Kidney epithelial cell (primary cell): ENCODE measurements at places on chromosomes 1 and 21. TPM values are rescaled to one million over a fixed set of nuclear protein-coding genes. Genes with fewer than 3 reads are reported as not detected.

DNA sequence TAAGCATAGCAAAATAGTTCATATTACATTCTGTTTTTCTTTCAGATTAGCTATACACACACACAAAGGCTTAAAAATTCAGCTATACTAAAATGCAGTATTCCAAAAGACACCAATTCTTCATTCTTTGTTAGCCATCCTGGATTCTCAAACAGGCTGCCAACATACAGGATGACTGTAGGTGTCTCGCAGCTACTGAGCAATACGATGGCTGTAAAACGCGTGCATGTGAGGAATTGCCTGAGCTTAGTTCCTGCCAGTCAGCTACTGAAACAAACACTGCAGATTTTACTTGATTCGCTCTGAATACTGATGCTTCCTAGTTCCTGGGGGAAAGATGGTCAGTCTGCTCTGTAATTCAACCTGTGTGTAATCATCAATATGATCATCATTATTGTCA is 24.7 kb upstream of the HMGN1 start:
- no peak for DNase-seq

- DNase-seq: no peak
Observed at GRCh38 chr1:43821471-43821870, 112.1 kb upstream of the ARTN start.

DNA sequence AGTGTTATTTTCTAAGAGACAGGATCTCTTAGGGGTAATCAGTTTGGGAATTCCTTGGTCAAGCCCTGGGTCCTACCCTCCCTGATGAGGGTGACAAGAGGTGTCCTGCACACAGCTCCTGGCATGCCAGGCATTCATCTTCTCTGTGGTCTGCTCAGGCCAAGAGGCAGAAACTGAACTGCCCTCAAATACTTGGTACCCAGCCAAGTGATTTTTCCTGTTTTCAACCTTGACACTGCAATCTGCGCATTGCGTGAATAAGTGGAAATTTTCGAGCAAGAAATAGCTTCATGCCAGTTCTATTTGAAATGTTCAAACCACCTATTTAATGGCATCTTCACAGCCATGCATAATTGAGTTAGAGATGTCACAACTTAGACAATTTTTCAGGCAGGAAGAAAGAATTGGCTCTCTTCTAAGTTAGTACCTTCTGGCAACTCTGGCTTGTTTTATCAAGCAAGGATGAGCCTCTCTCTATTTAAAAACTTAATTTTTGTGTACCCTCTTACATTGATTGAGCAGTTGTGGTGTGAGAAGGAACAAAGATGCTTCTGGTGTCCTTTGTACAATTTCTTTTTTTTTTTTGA is 27.0 kb downstream of the DNM3 start:
- no peak for DNase-seq

- DNase-seq: no peak
Observed at GRCh38 chr1:181583598-181583997, 100.3 kb downstream of the CACNA1E start.

The UROD gene
- total RNA-seq: 92.8 and 113 TPM in 2 replicates

The NTMT2 gene
- not detected in 2 replicates for total RNA-seq
